ENCODE measurements at places on chromosomes 7 and 10.

- ATAC-seq: no peak
These were observed 226.6 kb downstream of the SDK1 start for GRCh38 chr7:3527496-3528124.

DNA sequence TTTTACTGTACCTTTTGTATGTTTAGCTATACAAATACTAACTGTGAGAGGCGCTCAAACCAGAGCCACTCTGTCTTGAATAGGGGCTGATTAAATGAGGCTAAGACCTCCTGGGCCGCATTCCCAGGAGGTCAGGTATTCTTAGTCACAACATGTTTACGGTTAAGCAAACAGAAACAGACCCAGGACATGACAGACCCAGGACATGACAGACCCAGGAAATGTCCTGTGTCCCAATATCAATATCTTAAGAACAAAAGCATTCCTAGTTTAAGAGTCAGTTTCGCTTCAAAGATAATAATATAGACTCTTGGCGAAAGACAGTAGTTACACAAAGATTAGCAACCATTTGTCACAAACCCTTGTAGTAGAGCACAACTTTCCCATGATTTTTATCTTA is 304.5 kb downstream of the CCSER2 start:
- ATAC-seq: peak; percentile 52

DNA sequence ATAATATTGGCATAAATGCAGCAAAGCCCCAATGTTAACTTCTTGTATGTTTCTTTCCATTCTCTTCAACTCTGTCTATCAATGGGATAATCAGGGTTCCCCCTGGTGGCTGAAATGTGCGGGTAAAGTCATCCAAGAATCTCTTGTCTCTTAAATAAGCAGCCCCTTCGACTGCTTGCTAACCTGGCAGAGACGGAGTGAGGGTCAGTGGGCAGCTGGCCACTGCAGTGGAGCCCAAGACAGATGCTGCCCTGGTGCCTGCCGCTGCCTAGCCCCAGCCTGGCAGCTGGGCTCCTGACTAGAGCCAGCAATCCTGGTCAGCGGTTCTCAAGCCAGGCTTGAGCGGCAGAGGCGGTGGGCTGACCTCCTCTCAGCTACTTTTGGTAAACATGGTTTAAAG is 248.9 kb downstream of the COBL start:
- peak; percentile 43 for ATAC-seq

DNA sequence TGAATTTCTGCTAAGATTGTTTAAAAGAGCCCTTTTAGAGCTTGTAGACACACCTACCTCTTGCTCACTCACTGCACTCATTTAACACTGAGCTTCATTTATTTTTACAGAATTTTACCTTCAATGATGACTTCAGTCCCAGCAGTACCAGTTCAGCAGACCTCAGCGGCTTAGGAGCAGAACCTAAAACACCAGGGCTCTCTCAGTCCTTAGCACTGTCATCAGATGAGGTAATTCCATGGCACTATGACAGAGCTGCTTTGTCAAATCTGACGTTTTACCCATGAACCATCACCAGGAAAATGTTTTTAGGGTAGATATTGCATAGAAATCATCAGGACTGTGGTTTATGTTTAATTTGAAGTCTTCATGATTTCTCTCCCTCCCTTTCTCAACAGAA is 38.2 kb downstream of the PON1 start:
- no peak for ATAC-seq

GRCh38 chr10:58282615-58283014 is 13.7 kb downstream of the CISD1 start:
- peak; percentile 68 for ATAC-seq

DNA sequence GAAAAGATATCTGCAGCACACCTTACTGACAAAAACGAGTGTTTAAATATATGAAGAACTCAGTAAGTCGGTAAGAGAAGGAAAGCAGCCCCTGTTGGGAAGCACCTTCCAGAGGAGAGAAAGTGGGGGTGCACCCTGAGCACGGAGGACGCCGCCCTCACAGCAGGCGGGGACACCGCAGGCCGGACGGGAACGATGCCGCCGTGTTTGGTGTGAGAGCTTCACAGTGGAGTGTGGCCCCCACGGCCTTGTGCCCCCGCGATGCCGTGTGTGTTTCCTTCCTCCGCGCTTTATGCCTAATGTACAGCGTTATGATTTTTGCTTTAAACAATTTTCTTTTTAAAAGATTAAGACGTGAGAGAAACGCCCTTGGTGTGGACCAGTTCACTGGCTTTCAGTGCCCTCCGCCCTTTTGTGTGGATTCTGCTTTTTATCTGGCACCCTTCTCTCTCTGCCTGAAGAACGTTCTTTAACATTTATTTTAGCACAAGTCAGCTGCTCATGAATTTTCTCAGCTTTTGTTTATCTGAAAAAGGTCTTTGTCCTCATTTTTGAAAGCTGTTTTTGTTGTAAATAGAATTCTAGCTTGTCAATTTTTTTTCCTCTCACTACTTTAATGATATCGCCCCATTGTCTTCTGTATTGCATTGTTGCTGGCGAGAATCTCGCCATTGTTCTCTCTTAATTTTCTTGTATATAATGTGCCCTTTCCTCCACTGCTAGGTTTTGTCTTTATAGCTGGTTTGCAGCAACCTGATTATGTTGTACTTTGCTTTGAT is 110.7 kb downstream of the INPP5A start:
- no peak for ATAC-seq

DNA sequence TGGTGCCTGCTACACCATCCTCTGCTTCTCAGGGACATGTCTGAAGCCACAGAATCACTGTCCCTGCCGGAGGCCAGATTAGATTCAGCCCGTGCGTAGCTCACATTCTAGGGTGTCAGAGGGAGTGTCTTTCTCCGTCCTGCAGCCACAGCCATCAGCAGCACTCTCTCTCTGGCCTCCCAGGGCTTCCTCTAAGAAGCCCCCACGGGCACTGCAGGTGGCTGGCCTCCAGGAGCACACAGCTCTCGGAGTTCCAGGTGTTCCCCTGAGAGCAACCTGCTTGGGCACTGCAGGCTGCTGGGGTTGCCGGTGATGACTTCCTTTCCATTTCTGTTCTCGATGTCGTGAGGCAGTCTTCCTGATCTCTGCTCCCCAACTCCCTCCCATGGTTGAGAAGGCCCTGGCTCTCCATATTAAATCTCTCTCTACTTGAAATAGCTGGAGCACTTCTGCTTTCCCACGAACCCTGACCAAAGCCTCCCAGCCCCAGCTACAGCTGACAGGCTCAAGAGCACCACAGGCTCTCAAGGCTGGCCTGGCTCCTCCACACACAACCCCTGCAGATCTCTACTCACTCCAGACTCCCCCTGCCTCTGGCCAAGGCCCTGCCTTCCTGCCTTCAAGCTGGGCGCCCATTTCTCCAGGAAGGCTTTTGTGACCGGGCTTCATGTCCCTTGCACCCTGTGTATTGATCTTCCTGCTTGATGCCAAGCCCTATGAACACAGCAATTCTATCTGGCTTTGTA is 49.0 kb upstream of the TMEM72 start:
- no peak for ATAC-seq

- ATAC-seq: no peak
These were observed 3.1 kb downstream of the CYP2W1 start for GRCh38 chr7:985915-986741.

DNA sequence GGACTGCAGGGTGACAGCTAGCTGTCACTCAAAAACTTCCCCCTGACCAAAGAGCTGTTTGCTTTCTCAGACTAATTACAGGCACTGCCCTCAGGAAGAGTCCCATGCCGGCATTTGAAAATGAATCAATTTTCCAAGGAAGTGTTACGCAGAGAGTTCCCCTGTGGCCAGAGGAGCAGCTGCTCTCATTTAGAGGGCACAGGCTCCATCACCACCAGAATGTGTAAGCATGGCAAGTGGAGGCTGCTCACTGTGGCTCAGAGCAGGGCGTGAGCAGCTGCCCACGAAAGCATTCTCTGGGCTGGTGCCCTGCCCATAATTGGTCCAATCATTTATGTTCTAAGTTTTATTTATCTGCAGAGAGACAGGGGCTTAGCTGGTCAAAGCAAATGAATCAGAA is 202.2 kb downstream of the RAMP3 start:
- no peak for ATAC-seq

GRCh38 chr10:68135922-68136792 is 26.9 kb downstream of the MYPN start:
- ATAC-seq: peak; percentile 89

- no peak for ATAC-seq
These were observed 157.9 kb downstream of the ELMO1 start for GRCh38 chr7:37290731-37291130.

DNA sequence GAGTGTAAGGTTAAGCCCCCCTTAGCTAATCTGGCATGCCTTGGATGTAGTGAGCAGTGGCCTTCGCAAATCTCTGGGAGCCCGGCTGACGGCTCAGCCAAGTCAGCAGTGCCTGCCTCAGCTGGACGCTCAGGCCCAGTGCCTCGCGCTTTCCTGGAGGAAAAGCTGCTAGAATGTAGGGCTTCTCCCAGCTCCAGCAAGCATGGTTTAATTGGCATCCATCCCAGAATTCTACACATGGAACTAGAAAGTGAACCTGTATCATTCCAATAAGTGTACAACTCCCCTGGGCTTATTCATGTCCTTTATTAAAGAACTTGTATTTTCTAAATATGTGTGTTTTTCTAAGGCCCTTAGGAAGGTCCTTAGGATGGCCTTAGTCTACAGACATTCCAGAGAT is 287.8 kb upstream of the SHH start:
- no peak for ATAC-seq

DNA sequence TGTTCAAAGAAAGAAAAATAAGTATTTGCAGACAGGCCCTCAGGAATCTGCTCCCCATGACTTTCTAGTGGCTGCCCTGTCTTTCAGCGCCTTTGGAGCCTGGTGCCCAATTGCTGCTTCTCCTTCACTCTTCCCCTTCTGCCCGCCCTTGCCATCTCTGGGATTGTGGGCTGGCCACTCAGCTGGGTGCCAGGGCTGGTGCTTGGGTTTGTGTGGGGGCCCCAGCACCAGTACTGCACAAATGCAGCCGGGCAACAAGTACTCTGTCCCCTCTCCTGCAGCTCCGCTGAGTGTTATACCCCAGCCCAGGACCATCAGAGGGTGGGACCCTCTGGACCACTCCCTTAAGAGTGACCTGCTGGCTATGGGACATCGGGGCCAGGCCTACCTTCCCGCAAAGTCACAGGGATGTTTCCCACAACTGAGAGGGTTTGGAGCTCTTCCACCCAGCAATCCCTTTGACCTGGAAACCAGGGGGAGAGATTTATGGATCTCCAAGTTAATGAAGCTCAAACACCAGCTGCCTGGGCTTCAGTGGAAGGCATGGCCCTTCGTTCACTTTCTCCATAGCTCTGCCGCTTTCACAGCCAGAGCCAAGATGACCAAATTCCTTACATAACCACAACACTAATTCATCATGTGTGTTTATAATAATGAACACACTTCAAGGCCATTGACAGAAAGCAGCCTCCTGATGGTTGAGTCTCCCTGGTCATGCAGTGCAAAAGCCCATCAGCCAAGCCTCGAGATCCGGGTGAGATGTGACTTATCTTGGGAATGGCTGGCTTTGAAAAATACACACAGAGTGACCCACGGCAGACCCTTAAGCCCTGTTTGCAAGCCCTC is 313.9 kb upstream of the ZNF32 start:
- ATAC-seq: no peak

DNA sequence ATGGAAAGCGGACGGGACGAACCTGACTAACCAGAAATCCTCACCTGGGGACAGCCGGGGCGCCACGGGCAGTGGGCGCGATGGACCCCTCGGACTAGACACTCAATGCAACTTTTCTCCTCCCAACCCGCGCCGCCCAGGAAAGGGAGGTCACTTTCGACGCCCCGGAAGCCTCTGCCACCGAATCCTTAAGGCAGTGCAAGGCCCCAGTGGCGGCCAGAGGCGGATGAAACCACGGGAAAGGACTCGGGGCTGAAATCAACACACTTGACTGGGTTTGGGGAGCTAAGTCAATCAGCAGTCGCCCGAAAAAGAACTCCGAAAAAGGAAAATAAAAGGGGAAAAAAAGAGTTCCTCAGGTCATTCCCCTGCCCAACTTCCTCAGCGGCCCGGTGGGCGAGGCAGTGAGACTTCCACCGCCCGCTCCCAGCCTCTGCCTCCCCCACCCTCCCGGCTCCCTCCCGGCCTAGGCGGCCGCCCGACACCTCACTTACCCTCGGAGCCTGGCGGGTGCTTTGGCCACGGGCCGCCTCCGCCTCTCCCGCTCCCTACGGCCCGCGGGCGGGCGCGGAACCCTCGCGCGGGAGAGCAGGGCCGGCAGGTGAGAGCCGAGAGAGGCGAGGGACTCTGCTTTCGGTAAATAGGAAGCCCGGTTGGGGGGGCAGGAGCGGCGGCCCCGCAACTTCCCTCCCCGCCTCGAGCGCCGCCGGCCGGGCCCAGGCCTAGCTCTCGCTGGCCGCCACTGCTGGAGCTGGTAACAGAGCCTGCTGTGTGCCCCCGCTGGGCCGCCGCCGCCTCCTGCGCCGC is 518 bp downstream of the WAPL start:
- peak; percentile 54 for ATAC-seq

GRCh38 chr7:49762666-49763065 is 10.8 kb upstream of the VWC2 start:
- no peak for ATAC-seq

GRCh38 chr7:90709501-90710465 is 113.7 kb downstream of the CDK14 start:
- ATAC-seq: peak; percentile 17

DNA sequence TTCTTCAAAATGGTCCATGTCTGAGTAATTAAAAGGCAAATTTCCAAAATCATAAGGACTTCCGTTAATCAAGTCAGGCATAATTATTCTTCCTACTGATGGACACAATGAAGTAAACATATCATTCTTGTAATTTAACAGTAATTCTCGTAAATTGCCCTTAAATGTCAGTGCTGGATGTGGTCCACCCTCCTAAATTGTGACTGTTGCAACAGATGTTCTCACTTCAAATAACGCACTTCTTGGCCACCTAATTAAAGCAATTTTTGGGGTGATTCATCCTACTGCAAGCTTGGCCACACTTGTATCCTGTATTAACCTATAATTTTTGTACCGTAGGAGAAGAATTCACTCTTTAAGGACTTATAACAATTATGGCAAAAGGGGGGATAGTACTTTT is 1.9 kb downstream of the COL1A2 start:
- ATAC-seq: no peak

DNA sequence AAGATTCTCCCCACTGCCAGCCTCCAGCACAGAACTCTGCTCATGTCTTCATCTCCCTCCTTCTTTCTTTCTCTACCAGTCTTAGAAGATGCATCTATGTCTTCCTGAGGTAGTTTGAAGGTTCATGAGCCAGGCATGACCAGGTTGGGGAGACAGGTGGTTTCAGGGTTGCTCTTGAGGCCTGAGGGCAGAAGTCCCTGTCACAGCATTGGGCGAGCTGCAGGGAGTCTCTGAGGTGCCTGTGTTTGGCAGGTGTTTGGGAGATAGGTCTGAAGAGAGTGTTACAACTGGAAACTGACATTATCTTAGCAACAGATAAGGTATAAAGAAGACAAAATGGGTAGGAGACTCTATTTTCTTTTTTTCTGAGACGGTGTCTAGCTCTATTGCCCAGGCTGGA is 18.7 kb downstream of the PRSS2 start:
- no peak for ATAC-seq

- no peak for ATAC-seq
These were observed 5.7 kb upstream of the GLCCI1 start for GRCh38 chr7:7962851-7963250.
